ENCODE measurements at places on chromosomes 5 and 9.

DNA sequence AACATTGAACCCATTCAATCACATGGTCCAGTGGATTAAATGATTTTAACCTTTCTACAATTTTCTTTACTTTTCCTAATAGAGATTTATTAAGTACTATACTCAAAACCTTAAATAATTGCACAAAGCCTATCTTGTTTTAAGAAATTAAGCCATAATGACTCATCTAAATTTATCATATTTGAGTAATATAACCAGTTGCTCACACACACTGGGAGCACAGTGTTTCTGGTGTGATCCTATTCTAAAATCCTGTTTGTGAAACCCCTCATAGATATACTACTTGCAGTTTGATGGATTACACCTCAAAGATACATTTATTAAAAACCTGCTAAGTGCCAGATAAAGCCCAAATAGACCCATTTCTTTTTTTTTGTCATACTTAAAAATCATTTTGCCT is 668.3 kb upstream of the CDH18 start:
- no peak for DNase-seq

DNA sequence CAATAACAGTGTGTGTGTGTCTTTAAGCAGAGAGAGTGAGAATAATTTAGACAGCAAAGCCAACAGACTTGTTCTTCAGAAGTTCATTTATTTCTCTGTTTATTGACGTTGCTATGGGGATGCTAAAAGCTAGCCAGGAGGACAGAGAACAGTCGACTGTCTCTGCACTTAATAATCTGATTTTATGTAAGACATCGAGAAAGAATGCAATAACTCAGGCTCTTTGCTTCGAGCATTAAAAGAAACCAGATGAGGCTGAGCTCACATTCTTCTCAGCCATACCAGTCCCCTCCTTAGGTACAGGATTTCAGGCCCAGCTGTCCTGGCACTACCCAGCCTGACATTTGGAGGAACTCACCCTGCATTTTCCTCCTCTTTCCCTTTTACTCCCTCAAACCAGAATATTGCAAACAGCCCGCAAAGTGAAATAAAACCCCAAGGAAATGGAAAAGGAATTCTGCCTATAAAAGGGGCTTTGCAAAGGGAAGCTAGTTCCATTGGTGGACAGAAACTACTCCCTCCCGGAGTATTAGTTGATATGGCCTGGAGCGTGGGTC is 44.5 kb upstream of the DPYSL3 start:
- DNase-seq, result no peak

- DNase-seq, result no peak
Measured at GRCh38 chr5:40172721-40173120, 507.0 kb upstream of the PTGER4 start.

DNA sequence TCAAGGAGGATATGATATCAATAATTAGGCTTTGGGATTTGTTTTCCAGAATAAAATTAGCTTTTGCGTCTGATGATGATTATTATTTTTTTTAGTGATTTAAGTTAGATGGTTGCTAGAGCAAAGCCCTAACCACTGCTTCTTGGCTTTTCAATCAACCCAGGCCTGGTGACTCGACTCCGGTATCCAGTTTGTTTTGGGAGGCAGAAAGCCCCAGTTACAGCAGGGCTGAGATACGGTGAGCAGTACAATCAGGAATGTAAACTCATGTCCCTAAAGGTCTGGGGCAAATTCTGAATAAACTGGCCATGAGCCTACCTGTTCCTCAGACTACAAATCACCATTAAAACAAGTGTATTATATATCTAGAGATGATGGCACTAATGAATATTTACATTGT is 24.4 kb upstream of the CYFIP2 start:
- no peak for DNase-seq

DNA sequence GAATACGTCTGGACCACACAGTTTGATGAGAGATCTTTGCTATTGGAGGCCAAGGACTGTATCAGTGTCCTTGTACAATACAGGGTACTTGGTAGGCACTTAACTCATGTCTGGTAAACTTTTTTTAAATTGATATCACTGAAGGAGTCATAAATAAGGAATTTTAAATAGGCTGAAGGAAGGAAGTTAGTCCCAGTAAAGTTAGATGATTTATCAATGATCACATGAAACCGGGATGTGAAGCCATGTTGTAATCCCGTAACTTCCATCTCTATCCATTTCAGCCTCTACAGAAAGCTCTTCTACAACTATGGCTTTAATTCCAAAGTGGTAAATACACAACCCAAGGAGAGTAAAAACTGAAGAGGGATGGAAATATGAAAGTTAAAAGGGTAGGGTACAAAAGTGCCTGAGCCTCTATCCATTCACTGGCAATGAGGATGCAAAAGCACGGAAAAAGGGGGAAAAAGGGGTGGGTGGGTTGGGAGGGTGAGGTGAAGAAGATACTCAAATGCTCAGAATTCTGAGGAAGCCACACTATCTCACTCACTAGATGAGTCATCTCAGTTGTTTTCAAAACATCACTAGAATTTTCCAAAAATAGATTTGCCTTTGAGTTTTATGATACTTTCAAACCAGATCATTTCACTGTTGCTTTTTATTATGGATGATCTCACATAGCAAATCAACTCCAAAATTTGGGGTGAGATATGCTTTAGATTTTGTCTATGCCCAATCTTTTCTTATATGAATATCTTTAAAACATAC is 1053.5 kb downstream of the NR2F1-AS1 start:
- no peak for DNase-seq

DNA sequence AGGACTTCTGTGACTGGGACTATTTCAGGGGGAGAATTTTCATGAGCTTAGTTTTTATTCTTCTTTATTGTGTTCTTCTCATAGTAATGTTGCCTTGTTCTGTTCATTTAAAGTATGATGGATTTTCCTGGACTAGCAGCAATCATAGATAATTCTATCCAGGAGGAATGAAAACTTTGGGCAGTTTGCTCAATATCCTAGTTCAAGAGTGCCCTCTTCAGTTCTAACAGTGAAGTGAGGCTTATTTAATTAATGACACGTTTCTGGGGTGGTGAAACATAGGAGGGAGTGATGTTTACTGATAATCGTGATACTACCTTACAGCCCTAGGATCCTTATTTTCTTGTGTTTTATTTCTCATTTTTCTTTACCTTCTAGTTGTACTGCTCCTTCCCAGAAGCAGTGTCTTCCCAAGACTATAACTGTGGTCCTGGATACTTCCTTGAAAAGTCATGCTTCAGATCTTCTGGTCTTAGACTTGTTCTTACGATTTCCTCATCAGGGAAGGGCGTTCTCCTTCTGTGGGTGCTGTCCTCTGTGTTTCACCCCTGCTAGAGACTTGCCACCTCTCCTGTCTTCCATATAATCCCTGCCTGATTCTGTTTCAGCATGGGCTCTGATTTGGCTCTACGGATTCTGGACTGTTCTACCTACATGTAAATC is 57.4 kb downstream of the CFAP95 start:
- DNase-seq, result no peak

DNA sequence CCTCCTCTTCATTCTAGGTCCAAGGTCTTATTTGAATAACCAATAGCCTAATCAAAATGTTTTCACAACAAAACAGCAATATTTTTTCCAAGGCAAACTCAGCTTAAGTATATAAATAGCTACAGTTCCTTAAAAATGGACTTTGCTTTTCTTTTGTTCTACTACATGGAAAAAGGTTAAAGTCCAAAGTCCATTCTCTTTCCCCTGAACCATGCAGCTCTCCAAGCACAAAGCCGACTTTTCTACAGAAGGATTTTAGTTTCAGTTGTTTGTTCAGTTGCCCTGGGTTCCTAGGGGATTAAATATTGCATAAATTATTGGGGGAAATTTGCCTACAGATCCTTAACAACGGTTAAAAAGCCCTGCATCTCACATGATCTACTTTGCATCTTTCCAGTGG is 677.0 kb upstream of the KLF4 start:
- DNase-seq, result no peak

Measured in activated CD4-positive, alpha-beta T cell treated with anti-CD3 and anti-CD28 coated beads, Interleukin-2, amount 50 U/mL, for 48 hours (primary cell).